ENCODE measurements at places on chromosomes 1 and 21.

DNA sequence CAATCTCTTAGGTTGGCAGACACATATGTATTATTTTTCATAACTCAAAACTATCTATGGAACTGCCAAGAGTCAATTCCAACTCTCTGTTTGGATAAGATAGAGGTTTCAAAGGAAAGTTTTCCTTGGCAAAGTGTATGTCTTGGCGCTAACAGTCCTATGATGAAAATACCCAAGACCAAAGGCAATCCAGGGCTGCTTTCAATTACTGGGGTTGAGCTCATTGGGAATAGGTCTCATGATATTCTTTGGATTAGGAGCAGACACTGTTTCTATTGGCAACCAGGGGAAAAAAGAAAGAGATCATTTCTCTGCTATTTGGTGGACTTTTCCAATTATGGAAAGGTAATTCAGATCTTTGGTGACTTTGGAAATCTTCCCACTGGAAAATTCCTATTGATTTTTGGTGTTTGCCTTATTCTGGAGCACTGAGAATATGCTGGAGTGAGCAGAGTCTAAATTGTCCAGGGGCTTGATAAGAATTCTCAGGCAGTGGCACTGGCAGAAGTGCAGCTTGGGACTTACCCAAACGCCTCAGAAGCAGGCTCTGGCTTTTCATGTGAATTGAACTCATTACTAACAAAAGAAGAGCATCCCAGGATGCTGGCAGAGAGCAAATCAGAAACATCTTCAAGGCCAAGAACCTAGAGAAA lies 20.4 kb upstream of the PLXNA2 start:
- DNase-seq, result no peak

DNA sequence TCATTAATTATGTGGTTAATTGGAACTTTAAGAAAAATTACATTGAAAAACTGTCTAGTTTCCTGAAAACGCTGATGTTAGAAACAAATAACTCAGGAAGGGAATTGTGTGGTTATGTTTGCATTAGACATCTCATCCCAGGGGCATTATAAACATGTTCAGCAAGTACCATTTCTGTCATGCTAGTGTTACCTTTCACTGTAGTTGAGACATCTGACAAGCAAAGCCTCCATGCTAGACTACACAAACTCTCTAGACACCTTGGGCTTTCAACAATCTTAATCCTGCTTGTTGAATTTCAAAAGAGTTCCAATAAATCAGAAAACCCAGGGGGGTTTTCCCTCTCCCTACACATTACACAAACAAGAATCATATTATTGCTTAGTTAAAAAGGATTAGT lies 536.8 kb downstream of the KCNT2 start:
- no peak for DNase-seq

DNA sequence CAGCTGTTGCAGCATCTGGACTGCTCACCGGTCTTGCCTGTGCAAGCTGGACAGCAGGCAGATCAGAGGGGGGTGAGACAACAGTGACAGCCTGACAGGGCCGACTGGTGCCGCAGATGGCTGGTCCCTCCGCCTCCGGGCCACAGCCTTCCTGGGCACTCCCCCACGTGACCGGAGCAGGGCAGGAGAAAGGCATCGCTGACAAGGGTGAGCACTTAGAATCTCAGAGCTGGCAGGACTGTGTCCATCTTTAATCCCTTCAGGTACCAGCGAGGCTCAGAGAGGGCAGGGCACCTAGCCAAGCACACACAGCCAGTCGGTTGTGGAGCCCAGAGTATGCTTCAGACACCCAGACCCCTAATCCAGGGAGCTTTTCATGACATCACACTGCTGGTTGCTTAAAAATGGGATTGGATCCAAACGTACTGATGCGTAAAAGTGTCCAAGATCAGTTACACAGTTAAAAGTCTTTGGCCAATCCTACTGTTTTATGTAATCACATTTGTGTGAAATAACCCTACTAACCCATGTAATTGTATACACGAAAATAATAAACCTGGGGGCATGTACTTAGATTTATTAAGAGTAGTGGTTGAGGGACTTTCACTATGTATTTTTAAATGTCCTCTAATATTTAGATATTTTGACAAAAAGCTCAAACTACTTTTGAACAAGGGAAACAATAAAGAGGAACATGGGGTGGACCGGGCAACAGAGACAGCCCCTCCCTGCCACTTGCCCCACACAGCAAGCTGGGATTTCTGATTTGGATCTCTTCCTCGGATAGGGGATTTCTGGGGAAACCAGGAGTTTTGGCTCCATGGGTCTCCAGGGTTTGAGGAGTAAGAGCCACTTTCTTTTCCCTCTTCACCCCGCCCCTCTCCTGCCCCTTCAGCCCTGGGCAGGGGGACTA lies 758 bp upstream of the CNTN2 start:
- DNase-seq, result no peak

DNA sequence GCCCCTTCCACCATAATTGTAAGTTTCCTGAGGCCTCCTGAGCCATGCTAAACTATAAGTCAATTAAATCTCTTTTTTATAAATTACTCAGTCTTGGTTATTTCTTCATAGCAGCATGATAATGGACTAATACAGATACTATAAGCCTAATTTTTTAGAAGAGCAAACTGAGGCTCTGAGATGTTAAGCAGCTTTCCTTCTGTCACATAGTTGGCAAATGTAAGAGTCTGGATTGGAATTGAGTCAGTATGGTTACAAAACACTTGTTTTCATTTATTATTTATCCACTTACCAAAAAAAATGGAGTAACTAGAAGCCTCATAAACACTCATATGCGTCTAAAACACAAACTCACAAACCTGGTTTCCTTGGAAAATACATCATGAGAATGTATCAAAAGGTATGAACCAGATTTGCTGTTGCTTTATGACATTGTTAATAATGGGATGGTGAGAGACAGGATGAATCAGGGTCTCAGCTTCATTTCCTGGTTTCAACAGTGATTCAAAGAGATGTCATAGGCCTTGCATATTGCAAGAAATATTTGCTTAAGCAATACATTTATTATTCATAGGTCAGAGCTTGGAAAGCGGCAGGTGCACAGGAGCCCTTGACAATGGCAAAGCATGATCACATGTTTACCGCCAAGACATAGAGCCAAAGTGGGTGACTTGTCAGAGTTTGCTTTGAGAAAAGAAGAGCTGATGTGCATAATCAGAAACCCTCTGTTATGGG lies 221.5 kb downstream of the GRIK1 start:
- DNase-seq, result peak; percentile 86

GRCh38 chr1:163709636-163710035 lies 387.9 kb downstream of the NUF2 start:
- no peak for DNase-seq

DNA sequence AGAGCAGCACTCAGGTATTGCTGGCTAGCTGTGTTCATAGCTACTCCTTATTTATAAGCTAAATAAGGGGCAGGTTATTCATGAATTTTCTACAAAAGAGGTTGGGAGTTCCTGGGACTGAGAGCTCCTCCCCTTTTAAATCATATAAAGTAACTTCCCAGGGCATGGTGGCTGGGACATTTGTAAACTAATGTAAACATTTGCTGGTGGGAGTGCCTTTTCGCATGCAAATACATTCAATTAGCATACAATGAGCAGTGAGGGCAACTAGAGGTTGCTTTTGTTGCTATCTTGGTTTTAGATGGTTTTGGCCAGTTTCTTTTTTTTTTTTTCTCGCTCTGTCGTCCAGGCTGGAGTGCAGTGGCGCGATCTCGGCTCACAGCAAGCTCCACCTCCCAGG lies 43.4 kb downstream of the GNPAT start:
- DNase-seq, result no peak

DNA sequence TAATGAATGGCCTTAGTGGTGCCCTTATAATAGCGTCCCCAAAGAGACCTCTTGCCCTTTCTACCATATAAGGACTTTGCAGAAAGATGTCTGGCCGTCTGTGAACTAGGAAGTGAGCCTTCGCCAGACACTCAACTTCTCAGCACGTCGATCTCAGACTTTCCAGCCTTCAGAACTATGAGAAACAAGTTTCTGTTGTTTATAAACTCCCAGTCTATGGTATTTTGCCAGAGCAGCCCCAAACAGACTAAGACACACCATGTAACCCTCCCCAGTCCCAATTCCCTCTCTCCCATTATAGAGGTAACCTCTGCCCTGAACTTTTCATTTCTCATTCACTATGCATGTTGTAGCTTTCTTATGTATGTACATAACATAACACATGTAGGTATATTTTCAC lies 55.7 kb downstream of the NID1 start:
- no peak for DNase-seq

- DNase-seq, result peak; percentile 95
Observed at GRCh38 chr21:38351961-38352521, 95.2 kb downstream of the KCNJ15 start.

DNA sequence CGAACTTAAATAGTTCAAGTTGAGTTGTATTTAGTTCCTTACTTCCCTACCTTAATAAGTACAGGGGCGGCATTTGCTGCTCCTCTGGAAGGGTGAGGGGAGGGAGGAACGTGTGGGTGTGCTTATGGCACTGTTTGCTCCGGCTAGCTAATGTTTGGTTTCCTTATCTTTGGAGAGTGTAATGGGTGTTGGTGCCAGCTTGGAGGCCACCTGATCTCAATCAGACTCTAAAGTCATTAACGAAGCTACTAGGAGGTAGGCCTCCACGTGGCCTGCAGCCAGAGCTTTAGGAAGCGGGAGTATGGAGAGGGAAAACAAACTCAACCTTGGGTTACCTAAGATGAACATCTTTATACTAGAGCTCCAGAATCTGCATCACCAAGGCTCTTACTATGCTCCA lies 43.0 kb upstream of the RAP1A start:
- no peak for DNase-seq

DNA sequence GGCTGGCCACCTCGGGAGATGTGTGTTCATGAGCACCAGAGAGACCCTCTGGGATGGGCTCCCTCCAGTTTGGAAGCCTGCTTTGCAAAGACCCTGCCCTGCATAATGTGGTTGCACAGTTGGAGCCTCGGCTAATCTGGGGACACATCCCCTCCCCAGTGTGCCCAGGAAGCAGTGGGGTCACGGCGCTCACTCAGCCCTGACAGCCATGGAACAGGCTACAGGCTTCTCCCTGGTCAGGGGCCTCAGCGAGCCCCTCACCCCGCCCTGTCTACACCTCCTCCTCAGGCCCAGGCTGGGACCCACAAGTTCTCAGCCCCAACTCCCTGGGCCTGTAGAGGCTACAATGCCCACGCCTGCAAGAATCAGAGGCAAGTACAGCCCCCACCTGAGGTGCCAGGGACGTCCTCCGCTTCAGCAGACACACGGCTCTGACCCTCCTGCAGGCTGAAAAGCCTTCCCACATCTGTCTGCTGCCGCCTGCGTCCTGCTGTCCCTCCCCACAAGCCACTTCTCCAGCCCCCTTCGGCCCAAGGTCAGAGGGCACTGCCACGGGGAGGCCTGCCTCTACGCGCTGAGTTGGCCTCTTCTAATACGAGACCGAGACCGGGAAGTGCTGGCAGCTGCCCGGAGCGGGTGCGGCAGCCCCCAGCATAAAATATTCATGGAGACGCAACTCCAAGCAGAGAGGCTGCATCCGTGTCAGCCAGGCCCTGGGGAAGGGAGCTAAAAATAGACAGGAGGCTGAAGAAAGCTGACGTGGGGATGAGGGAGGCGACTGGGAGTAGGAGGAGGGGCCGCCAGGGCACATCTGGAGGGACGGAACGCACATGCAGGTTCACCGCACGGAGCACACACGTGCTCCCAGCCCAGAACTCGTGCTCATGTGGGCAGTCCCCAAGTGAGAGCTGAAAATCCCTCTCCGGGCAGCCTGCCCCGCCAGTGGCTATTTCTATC lies 15.2 kb upstream of the GPR153 start:
- DNase-seq, result peak; percentile 40

DNA sequence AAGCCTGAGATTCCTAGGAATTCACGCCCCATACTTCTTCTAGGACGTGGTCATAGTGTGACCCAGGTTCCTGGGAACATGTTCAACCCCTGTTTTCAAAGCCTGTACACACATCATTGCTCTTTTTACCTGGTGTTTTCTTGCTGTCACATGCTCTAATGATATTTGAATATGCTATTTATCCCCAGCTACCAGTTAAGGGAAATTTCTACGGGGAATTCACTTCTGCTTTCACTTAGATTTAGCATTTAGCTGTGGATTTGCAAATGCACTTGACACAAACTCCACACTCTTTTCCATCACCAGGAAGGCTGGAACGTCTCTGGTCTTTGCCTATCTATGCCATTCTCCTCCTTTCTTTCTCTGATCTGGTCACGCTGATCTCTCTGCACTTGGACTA lies 11.3 kb upstream of the SAMSN1 start:
- DNase-seq, result no peak

All from HCEC 1CT (cell line).